PC-3 (cell line): ENCODE measurements at places on chromosomes 16 and 17. TPM values are rescaled to one million over a fixed set of nuclear protein-coding genes. Genes with fewer than 3 reads are reported as not detected.
A peak's percentile ranks its signal among the peaks of the same experiment; 100 is the strongest.

The KRTAP4-12 gene
- total RNA-seq = not detected in 2 replicates

The TPSB2 gene
- total RNA-seq = not detected in 2 replicates

The NSF gene
- total RNA-seq = 50.3 and 52.2 TPM in 2 replicates

The TEKT5 gene
- not detected in 2 replicates for total RNA-seq

The HNF1B gene
- 1.3 and 2.0 TPM in 2 replicates for total RNA-seq

The OSBPL7 gene
- total RNA-seq = 18.4 and 22.1 TPM in 2 replicates

The TMEM98 gene
- 59.0 and 59.4 TPM in 2 replicates for total RNA-seq

The HOXB7 gene
- not detected in 2 replicates for total RNA-seq

The SCNN1G gene
- total RNA-seq = 4.5 and 6.3 TPM in 2 replicates

GRCh38 chr16:89090669-89091426 lies 2.8 kb upstream of the ACSF3 start:
- no peaks in the 10 kb centered on the region for H3K36me3 ChIP-seq
- no peak overlapping the region for H3K4me3 ChIP-seq
- peaks cover 5% of the 10 kb centered on the region for H3K27me3 ChIP-seq
- H3K27ac ChIP-seq = no peak overlapping the region
- DNase-seq = no peak

- H3K4me3 ChIP-seq = no peak overlapping the region
- no peak for DNase-seq
- no peaks in the 10 kb centered on the region for H3K27me3 ChIP-seq
- no peaks in the 10 kb centered on the region for H3K4me1 ChIP-seq
- H3K36me3 ChIP-seq = no peaks in the 10 kb centered on the region
Measured at GRCh38 chr17:70987867-70988340, 818.6 kb downstream of the KCNJ2 start.

- peak; percentile 75 for DNase-seq
- H3K27ac ChIP-seq = no peak overlapping the region
Measured at GRCh38 chr17:29291163-29291752, 2.7 kb downstream of the NUFIP2 start.

GRCh38 chr17:45251931-45252330 lies 10.0 kb downstream of the SPATA32 start:
- H3K4me3 ChIP-seq = no peak overlapping the region
- H3K27ac ChIP-seq = peak overlapping the region; percentile 40
- H3K27me3 ChIP-seq = no peaks in the 10 kb centered on the region
- H3K4me1 ChIP-seq = peaks cover 34% of the 10 kb centered on the region
- peak; percentile 69 for DNase-seq

DNA sequence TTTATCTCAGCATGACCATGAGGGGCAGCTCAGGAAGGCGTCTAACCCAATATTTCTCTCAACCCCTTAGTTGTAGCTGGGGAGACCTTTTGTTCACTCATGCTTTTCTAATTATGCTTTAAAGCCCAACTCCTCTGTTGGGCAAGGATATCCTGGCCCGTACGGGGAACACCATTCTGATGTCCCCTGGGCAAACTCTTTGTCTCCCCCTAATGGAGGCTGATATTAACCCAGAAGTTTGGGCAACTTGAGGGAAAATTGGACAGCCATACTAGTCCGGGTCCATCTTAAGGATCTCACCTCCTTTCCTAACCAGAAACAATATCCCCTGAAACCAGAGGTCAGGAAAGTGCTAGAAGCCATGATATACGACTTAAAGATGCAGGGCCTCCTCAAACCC lies 143.7 kb upstream of the COX10 start:
- no peak overlapping the region for H3K27ac ChIP-seq
- peaks cover 9% of the 10 kb centered on the region; the same call in 1 of the 2 replicates for H3K27me3 ChIP-seq
- H3K4me3 ChIP-seq = no peak overlapping the region
- H3K4me1 ChIP-seq = no peaks in the 10 kb centered on the region
- peak; percentile 53 for DNase-seq
- H3K36me3 ChIP-seq = no peaks in the 10 kb centered on the region

GRCh38 chr16:47413041-47413440 lies 47.8 kb downstream of the ITFG1 start:
- no peaks in the 10 kb centered on the region for H3K27me3 ChIP-seq
- no peaks in the 10 kb centered on the region for H3K4me1 ChIP-seq
- no peak for DNase-seq
- H3K27ac ChIP-seq = no peak overlapping the region

GRCh38 chr17:34979650-34980352 lies 511 bp upstream of the LIG3 start:
- peaks cover 20% of the 10 kb centered on the region for H3K4me1 ChIP-seq
- peak overlapping the region; percentile 91 for H3K4me3 ChIP-seq
- no peak for DNase-seq
- peaks cover 3% of the 10 kb centered on the region for H3K36me3 ChIP-seq
- no peaks in the 10 kb centered on the region for H3K27me3 ChIP-seq
- H3K27ac ChIP-seq = peak overlapping the region; percentile 89

GRCh38 chr17:6153375-6153774 lies 83.2 kb downstream of the WSCD1 start:
- DNase-seq = no peak
- no peaks in the 10 kb centered on the region for H3K27me3 ChIP-seq
- no peaks in the 10 kb centered on the region for H3K4me1 ChIP-seq
- no peaks in the 10 kb centered on the region for H3K36me3 ChIP-seq

DNA sequence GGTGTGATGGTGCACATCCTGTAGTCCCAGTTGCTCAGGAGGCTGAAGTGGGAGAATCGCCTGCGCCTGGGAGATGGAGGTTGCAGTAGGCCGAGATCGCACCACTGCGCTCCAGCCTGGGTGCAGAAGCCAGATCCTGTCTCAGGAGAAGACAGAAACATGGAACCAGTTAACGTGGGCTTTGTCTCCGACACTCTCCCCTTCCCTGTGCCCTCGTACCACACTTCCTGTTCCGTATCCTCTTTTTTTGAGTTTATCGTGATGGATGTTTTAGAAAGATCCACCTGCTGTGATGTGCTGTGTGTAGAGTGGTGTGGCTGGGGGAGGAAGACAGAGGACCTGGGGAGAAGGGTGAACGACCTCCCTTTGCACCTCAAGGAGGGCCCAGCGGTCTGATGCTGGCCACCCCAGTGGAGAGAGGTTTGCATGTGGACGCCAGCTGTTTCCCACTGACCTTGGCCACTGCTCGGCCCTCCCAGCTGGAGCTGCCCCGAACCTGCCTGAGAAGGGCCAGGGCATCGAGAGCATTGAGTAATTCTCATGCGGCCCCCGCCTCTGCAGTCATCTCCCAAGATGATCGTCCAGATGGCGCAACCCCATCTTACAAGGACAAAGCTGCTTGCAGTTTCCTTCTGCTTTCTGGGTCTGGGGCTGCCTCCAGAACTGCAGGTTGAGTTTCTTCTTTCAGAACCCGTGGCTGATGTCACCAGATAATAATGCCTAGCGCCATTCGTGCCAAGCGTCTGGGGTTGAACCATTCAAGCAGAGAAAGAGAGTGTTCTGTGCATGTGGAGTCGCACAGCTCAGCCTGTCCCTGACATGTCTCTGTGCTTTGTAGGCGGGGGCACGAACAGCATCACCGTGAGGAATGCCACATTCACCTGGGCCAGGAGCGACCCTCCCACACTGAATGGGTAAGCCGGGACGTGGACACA lies 126.3 kb downstream of the ABCC1 start:
- H3K27me3 ChIP-seq = no peaks in the 10 kb centered on the region
- no peak for DNase-seq
- peaks cover 3% of the 10 kb centered on the region; the same call in 1 of the 2 replicates for H3K36me3 ChIP-seq
- H3K27ac ChIP-seq = no peak overlapping the region
- no peaks in the 10 kb centered on the region for H3K4me1 ChIP-seq
- H3K4me3 ChIP-seq = no peak overlapping the region

- peak overlapping the region; percentile 76 for H3K4me3 ChIP-seq
- DNase-seq = peak; percentile 47
- peaks cover 6% of the 10 kb centered on the region for H3K4me1 ChIP-seq
- peak overlapping the region; percentile 98 for H3K27ac ChIP-seq
- H3K36me3 ChIP-seq = peaks cover 18% of the 10 kb centered on the region
Measured at GRCh38 chr16:3282103-3282729, 1.1 kb upstream of the ZNF263 start.

- no peak overlapping the region for H3K27ac ChIP-seq
- H3K27me3 ChIP-seq = no peaks in the 10 kb centered on the region
- DNase-seq = no peak
- 0 out of 2 replicates have a peak, but pooled peaks cover 2% of the 10 kb centered on the region for H3K4me1 ChIP-seq
- H3K36me3 ChIP-seq = no peaks in the 10 kb centered on the region
Measured at GRCh38 chr17:73184136-73184993, 8.5 kb upstream of the COG1 start.

DNA sequence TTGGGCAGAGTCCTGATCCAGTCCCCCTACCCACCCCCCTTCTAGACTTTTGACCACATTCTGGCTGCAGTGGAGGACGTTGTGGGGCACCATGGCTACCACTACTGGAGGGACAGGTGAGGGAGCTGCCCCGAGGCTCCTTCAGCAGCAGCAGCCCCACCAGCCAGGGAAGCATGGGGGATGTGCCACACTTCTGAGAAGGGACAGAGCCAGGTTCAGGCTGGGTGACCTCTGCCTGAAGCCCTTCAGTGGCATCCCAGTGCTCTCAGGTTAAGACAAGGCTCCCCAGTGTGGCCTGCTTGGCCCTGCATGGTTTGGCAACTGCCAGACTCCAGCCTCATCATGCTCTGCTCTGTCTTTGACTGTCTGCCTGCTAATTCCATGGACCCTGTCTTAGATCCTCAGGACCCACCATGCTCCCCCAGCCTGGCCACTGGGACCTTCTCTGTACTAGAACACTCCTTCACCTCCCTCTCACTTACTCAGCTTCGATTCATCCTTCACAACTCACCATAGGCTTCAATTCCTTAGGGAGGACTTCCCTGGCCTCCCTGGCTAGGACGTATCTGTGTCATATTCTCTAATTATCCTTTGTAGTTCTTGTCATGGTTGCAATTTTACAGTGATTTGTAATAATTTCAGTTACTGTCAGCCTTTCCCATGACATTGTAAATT lies 8.8 kb downstream of the SLC9A5 start:
- no peaks in the 10 kb centered on the region for H3K36me3 ChIP-seq
- H3K27me3 ChIP-seq = no peaks in the 10 kb centered on the region
- no peak for DNase-seq

GRCh38 chr16:82092711-82093110 lies 57.7 kb downstream of the HSD17B2 start:
- no peaks in the 10 kb centered on the region for H3K27me3 ChIP-seq
- no peaks in the 10 kb centered on the region for H3K36me3 ChIP-seq
- H3K4me1 ChIP-seq = 0 out of 2 replicates have a peak, but pooled peaks cover 3% of the 10 kb centered on the region
- DNase-seq = peak; percentile 7

- DNase-seq = peak; percentile 90
- no peak overlapping the region for H3K27ac ChIP-seq
Measured at GRCh38 chr17:37570527-37571093, 38.6 kb downstream of the SYNRG start.

GRCh38 chr16:27027971-27028370 lies 38.8 kb upstream of the C16orf82 start:
- H3K4me3 ChIP-seq = no peak overlapping the region
- no peaks in the 10 kb centered on the region for H3K27me3 ChIP-seq
- H3K36me3 ChIP-seq = no peaks in the 10 kb centered on the region
- no peak overlapping the region for H3K27ac ChIP-seq
